ENCODE measurements at places on chromosomes 12 and 14.
A peak's percentile ranks its signal among the peaks of the same experiment; 100 is the strongest.

DNA sequence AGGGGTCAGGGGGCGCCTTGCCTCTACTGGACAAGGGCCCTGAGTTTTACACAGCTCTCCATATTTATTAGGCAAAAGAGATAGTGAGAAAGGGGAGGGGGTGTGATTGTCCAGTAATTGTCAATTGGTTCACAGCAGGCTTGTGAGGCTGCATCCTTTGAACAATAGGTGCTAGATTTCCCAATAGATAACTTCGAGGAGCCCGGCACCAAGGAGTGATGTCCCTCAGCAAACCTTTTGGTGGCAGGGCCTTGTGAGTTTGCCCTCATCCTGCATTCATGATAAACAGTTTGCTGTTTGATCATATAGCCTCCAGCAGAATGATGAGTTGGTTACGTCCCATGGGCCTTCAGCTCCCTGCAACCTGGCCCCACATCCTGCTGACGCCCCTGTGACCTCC, 2.7 kb upstream of the PRIMA1 start:
- no peak for DNase-seq

DNA sequence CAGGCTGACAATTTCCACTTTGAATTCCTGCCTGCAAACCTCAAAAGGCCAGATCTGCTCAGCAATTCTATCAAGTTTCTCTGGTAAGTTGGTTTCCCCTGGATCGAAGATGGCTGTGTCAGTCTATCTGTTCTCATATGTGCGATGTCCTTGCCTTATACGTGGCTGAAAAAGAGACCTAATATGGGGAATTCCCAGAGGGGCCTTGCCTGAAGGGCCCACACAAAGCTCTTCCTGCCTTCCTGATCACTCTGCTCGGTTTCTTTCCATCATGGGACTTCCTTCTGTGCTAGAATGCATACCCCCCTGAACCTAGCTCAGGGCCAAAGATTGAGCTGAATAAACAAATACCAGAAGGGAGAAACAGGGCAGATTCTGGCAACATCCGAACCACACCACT, 13.2 kb downstream of the TCL1B start:
- DNase-seq: no peak

DNA sequence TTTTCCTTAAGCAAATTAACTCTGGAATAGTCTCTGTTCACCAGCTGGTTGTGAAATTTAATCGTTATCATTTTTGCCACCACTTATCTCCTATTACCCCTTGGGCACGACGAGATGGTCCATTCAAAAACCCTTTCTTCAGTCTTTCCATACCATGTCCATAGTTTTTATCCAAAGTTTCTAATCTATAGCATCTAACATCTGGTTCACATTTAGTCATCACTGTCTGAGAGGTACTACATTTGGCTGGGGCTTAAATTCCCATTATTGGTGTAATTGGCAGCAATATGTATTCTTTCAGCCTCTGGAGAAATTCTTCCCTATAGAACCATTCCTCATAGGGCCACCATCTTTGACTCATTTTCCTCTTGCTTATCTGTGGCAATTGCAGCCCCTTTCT, 163.5 kb downstream of the CCER1 start:
- DNase-seq: no peak

- no peak for DNase-seq
These were observed 165.4 kb upstream of the PWP1 start for GRCh38 chr12:107519906-107520859.

DNA sequence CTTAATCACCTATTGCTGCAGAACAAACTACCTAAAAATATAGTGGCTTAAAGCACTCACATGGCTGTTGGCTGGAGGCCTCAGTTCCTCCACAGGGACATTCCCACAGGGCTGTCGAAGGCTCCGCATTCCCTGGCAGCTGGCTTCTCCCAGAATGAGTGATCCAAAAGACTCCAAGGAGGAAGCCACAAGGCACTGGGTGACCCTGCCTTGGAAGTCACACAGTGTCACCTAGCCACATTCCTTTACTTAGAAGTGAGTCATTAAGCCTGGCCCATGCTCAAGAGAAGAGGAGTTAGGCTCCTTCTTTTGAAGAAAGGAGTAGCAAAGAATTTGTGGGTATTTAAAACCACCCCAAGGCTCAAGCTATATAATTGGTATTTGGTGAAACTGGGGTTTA, 63.9 kb upstream of the MAP1LC3B2 start:
- DNase-seq: no peak

DNA sequence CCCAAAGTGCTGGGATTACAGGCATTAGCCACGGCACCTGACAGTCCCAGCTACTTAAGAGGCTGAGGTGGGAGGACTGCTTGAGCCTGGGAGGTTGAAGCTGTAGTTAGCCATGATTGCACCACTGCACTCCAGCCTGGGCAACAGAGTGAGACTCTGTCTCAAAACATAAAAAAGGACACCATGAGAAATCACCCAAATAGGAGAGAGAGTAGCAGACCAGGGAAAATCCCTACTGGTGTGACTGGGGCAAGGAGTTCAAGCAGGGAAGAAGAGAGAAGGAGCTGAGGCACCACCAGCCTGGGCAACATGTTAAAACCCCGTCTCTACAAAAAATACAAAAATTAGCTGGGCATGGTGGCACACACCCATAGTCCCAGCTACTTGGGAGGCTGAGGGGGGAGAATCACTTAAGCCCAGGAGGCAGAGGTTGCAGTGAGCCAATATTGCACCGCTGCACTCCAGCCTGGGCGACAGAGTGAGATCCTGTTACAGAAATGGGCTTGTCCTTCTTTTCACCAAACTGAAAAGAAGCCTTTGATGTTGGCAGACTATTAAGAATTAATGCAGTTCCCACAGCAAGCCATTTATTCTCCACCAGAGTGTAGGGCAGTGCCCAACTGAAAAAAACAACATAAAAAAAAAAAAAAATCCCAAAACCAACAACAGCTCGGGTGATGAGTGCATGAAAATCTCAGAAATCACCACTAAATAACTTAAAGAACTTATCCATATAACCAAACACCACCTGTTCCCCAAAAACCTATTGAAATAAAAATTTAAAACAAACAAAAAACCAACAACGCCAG, 4.5 kb upstream of the SRSF9 start:
- DNase-seq: no peak

GRCh38 chr14:34043627-34044372, 92.9 kb upstream of the EGLN3 start:
- no peak for DNase-seq

DNA sequence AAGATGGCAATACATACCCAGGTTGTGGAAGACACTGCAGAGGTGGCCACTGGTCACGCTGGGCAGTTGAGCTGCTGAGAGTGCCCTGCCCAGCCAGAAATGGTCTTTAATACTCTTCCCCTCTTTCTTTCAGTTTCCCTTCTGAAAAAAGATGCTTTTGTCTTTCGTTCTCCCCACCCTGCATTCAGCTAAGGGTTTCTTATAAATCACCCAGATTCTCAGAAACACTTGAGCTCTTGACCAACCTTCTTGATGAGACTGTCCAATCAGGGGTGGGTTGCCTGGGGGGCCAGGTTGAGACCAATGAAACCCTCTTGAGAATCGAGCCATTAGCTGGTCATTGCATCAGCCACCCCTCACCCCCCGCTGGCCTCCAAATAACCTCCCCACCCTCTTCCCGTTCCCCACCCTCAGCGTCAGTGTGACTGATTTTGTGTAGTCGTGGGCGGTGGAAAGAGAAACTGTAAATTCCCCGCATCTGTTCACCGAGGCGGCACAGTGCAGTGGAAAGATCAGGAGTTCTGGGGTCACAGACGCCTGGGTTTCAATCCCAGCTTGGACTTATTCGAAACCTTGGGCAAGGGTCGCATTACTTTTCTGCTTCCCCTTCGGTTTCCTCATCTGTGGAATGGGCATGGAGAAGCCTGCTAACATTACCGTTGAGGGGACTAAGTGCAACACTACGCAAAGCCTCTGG, 52.3 kb downstream of the SLC25A47 start:
- DNase-seq: peak; percentile 37

DNA sequence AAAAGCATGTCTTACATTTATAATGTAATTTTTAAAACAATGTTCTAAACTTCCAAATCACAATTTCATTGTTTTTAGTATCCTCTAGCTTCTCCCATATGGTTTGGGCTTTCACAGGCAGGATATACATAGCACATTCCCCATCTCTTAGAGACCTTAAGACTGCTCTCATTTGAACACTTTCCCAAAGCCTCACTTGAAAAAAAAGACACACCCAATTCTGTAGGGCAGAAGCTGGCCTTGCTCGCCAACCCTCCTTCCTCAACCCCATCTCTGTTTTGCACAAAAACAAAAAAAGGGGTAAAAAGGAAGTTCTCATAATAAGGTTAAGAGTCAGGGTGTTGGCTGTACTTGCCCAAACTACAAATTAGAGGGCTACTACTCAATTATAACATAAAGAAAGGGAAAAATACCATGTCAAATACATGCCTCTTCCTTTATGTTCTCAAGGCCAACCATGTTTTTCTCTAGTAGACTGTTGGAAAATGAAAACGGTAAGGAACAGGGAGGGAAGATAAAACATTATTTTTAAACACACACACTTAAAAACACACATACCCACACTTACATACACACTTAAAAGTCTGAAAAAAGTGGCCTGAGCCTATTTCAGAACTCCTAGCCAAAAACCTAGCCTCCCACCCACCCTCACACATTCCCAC, 9.9 kb upstream of the KANSL2 start:
- no peak for DNase-seq

- no peak for DNase-seq
These were observed 57.0 kb upstream of the CDKN3 start for GRCh38 chr14:54339771-54340170.

GRCh38 chr14:103334644-103335622, 896 bp downstream of the EIF5 start:
- peak; percentile 74 for DNase-seq

- peak; percentile 21 for DNase-seq
These were observed 73.9 kb downstream of the NEDD1 start for GRCh38 chr12:96980991-96981414.

DNA sequence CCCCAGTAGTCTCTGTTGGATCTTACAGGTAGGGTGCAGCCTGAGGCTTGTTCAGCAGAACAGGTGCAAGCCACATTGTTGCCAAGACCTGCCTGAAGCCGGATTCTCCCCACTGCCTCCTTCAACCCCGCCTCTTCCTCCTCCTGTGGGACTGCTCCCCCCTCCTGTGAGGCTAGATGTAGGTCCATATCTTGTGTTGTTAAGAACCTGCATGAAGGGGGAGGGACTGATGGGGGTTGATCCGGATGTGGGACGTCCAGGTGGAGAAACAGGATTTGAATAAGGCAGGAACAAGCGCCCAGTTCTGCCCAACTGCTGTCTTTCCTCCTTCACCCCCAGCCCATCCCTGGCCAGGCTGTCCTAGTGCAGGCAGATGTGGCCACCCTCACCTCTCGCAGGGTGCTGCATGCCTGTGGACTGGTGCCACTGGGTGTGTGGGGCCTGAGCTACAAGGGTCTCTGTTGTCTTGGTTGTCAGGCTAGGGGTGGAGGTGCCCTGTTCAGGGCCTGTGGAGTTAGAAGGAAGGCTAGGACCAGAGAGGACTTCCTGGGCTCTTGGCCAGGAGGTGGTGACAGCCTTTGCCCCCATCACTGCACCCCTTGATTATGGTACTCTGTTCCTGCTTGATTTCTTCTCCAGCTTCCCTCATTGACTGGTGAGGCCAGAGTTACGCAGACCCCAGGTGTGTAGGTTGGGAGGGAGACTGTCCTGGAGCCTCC, 1.4 kb downstream of the NR4A1 start:
- peak; percentile 7 for DNase-seq

DNA sequence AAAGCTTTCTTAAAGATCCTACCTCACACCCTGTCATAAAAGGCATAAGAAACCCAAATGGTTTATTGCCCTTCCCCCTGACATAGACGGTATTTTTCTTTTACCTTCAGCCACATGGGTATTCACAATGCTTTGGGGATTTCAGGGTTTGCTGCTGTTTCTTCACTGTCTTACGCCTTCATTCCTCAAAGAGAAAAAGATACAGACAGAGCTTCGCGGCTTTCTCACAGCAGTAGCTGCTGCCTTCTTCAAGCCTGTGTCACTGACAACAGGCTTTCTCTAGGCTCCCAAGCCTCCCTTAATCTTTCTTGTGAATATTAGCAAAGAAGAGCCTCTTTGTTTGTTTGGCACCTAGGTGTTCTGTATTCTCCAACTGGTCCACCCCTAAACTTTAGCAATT, 197.4 kb upstream of the ARID2 start:
- no peak for DNase-seq

- DNase-seq: no peak
These were observed 55.5 kb upstream of the NPAS3 start for GRCh38 chr14:32883188-32883587.

DNA sequence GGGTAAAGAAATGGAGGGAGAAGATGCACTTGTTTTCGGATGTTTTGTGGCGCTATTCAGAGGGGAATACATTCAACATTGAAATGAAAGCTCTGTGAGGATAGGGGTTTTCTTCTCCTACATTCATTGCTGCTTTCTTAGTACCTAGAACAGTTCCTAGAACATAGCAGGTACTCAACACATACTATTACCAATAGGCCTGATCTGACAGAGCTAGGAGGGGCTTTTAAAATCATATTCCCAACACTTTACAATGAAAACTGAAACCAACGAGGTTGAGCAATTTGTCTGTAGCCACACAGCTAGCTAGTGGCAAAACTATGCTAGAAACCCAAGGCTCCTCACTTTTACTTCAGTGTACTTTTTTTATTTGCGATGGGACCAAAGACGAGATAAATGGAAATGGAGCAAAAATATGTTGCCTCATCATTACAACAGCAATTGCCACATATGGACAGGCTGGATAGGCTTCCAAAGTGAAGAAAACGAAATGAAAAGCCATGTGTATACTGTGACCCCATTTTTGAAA, 23.1 kb upstream of the IL22 start:
- no peak for DNase-seq

DNA sequence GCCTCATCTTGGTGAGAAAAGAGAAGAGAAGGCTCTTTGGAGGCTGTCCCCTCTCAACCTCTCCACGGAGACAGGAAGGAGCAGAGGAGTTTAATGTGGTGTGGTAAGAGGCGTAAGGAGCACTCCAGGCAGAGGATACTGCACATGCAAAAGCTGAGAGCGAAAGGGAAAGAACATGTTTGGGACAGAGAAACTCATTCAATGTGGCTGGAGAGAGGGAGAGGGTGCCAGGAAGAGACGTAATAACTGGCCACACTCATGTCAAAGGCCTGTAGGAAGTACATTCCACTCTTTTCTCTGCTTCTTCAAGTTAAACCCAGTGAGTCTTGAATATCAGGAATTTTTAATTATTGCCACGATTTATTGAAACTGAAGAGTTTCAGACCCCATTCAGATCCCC, 12.0 kb downstream of the VDR start:
- no peak for DNase-seq

DNA sequence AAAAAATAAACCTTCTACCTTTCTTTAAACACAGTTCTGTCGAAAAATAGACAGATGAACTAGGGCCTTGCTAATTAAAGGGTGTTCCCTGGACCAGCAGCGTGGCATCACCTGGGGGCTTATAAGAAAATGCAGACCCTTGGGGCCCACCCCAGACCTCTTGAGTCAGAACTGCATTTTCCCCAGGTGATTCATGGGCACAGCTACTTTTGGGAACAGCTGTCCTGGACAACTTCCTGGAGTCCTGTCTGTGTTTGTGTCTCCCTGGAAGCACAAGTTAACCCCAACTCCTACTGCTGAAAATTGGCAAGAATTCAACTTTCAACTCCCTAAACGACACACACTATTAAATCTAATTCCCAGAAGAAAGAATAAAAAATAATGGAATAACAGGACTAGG, 17.8 kb downstream of the FBLN5 start:
- no peak for DNase-seq
